ENCODE measurements at places on chromosomes 12 and 14.

DNA sequence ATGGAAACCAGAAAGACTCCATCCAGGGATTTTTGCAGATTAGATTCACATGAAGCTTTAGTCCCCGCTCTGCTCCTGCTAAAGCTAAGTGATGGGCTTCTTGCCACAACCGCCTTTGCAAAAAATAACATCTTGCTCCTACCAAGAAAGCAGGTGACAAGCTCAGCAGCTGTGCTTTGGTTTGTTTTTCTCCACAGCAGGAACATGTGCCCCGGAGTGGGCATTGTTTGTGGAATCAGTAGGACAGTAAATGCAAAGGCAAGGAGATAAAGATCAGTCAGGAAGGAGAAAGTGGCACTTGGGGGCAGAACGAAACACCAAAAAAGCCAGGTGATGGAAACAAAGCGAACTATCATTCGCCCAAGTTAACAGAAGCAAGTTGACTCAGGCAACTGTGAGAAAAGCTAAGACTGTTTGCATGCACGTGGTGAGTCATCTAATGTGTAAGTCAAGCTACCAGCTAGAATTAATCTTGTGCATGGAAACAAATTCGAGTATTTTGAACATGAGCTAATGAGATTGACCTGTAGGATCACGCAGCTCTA lies 165.5 kb upstream of the PLXNC1 start:
- DNase-seq: no peak

GRCh38 chr12:57521525-57522010 lies 1.1 kb upstream of the MBD6 start:
- no peak for DNase-seq

- no peak for DNase-seq
Measured at GRCh38 chr14:50530794-50531365, 1.5 kb downstream of the MAP4K5 start.

DNA sequence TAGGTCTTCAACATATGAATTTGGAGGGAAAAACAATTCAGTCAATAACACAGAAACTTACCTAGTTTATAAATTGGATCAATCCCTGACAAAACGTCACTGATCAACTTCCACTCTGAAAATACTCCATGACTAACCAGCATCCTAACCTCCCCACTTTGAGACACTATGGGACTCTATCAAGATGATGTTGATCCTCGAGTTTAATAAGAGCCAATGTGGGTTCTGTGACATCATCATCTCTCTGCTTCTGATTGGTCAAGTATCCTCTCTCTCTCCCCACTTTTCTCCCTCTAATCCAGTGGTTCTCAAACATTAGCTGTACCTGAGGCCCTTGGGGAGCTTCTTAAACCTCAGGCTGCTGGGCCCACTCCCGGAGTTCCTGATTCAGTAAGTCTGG lies at the start of gene SMCO2:
Gene SMCO2 (plus strand): TSS at position 301 of the 400 bp plus-strand sequence. CDS start 23,896 bp downstream, outside the sequence.
- DNase-seq: no peak

DNA sequence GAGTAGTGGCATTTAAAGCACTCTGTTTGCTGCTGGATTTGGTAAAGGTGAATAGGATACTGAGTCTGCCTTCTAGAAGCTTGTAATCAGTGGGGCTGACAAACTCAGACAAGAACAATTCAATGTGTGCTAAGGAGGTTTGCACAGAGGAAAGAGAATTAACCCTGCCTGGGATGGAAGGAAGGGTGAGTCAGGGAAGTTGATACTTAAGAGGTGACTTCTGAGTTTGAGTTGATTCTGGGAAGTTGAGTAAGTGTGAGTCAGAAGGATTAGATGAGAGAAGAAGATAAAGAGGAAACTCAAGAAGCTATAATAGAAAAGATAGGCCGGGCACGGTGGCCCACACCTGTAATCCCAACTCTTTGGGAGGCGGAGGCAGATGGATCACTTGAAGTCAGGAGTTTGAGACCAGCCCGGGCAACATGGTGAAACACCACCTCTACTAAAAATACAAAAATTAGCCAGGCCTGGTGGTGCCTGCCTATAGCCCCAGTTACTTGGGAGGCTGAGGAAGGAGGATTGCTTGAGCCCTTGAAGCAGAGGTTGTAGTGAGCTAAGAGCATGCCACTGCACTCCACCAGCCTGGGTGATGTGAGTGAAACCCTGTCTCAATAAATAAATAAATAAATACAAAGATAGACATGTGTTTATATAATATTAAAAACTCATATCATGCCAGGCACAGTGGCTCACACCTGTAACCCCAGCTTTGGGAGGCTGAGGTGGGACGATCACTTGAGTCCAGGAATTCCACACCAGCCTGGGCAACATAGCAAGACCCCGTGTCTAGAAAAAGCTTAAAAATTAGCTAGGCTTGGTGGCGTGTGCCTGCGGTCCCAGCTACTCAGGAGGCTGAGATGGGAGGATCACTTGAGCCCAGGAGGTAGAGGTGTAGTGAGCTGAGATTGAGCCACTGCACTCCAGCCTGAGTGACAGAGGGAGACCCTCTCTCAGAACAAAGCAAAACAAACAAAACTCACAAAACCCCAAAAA lies 126.8 kb upstream of the CPM start:
- DNase-seq: peak; percentile 77

DNA sequence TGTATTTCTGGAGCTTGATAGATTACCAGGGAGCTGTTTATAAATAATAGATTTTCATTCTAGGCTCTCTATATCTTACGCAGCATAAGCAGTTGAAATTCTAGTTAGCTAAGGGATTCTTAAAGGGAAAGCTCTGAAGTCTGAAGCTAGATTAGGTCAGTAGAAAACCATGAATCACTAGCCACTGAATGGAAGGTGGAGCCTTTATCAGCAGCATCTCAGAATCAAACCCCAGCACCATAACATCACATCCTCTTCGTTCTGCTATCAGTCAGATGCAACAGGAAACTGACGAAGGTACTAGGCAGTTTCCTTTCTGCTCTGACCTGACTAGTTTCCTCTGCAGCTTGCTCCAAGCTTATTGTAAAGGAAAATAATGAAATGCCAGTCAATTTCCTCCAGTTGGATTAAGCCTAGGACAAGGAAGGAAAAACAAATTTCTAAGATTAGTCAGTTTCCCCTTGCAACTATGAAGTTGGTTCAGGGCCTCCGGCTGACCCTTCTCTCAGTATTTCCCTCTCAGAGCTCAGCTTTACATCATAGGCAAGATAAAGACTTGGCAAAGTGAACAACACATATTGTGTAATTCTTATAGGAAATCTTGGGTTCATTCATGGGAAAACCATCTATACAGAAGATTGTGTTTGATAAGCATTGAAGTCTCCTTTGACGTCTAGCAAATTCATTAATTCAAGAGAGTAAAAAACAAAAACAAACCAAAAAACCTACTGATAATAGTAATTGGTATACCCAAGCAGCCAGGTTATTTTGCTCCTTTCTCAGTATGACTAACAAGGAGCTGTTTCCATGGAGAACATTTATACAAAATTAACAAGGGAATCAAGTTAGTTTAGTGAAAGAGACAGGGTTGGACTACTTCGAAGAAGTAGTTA lies 43.4 kb upstream of the CFAP54 start:
- DNase-seq: no peak

DNA sequence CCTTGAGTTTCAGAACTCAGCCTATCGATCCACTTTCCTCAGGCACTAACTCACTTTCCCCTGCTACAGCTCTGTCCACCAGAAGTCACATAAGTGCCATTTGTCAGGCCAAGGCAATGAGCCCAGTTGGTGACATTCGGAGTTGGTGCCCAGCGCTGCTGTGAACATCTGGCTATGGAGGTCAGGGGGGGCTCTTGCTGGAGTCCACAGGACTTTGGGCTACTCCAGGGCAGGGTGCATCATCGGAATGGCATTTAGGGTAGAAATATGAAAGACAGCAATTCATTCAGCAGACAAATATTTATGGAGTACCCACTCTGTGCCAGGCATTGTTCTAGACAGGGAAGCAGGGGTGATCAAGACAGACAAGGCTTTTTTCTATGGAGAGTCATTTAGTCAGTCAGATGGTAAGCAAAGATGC lies 1.5 kb upstream of the PPP1CC start:
- DNase-seq: peak; percentile 91

- DNase-seq: no peak
Measured at GRCh38 chr14:88823968-88824313, 510 bp upstream of the TTC8 start.

- no peak for DNase-seq
Measured at GRCh38 chr14:60974090-60974651, 6.7 kb downstream of the TRMT5 start.

DNA sequence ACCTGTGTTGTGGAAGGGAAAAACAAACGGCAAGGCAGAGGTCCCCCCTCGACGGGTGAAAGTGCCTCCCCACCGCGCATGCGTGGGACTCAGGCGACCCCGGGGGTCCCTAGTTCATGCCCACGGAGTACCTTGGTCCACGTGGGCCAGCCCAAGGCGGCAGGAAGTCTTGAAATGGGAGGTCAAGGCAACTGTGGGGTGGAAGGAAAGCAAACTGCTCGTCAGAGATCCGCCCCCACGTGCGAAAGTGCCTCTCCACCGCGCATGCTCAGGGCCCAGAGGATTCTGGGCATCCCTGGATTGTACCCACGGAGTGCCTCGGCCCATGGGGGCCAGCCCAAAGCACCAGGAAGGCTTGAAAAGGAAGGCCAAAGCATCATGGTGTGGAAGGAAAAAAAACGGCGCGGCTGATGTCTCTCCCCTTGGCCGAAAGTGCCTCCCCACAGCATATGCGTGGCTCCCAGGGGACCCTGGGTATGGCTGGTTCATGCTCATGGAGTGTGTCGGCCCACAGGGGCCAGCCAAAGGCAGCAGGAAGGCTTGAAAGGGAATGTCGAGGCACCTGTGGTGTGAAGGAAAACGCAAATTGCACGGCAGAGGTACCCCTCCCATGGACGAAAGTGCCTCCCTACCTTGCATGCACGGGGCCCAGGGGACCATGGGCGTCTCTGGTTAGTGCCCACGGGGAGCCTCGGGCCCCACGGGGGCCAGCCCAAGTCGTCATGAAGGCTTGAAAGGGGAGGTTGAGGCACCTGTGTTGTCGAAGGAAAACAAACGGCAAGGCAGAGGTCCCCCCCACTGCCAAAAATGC lies 369.7 kb downstream of the ALG10 start:
- DNase-seq: no peak

- no peak for DNase-seq
Measured at GRCh38 chr14:29906256-29906870, 21.3 kb downstream of the PRKD1 start.

DNA sequence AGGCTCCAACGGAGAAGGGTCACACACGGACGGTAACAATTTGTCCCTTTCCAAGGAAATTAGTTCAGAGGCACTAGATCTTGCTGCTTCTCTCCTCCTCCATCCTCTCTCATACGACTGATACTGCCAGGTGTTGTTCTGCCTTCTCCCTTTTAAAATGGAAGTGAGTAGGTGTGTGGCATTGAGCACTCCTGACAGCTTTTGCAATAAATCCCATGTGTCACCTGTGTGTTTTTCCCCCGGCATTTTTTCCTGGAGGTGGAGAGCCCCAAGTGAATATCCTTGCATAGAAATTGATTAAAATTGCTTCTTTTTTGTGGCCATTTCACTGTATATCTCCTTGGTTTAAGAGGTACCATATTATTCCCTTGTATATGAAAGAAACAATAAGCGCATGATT lies 26.2 kb upstream of the AKAP5 start:
- DNase-seq: no peak

DNA sequence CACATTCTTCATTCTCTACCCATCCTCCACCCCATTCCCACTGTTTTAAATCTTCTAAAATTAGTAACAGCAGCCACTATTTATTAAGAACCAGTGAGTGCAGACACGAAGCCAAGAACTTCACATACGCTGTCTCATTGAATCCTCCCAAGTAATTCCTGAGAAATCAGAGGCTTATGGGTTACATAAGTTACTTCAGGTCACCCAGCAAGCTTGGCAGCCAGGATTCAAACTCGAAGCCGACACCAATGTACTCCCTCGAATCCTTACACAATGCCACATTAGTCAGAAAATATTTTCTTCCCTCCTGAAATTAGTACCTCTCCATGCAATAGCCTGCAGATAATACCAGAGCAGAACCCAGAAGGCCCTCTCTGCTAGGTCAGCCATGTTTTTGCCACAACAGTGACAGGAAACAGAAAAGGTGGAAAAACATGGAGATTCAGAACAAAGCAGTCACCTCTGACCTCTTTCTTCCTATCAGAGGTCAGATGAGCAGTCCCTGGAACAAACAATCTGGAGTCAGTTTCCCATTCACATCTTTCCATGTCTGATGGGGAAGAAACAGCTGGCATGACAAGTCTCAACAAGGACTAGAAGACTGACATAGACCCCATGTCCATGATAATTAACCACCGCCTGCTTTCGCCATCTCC lies 16.4 kb downstream of the NID2 start:
- DNase-seq: no peak

DNA sequence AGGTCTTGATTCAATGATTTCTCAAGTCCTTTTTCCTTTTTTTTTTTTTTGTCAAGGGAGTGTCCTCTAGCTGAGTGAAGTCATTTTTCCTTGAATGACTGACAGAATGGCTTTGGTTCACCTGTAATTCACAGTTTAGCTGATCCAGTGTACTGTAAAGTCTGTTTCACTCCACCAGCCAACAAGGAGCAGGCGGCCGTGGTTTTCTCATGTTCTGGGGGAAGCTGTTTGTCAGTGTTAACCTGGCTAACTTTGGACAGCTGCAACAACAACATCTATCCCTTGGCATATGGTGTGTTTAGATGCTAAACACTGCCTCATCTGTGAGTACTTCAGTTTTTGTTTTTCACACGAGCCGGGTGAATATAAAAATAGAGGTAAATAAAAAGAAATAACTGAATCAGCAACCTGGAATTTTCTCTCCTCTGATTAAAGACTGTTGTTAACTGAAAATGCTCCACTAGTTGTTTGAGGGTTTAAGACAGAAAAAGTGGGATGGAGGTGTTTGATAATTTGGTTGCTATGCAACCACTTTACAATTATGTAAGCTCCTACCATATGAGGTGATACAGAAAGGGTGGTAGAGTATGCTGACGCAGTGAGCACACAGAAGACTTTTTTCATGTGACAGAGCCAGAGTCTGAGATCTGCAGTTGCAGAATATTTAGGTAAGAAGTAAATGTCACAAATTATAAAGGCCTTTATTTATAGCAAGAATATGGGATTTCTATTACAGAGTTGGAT lies 50.3 kb upstream of the SLC2A13 start:
- no peak for DNase-seq

DNA sequence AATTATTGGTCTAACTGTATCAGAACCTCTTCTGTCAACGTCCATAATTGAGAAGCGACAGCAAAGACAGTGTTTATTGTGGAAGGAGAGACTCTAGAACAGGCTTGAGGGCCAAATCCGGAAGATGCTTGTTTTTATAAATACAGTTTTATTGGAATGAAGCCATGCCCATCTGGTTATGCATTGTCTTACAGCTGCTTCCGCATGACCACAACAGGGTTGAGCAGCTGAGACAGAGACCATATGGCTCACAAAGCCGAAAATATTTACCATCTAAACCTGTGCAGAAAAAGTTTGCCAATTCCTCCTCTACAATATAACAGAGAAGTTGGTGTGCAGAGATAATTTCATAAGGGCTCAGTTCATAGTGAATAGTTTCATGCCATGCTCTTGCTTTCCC lies 24.5 kb downstream of the PRKAB1 start:
- DNase-seq: no peak
